Daoy (cell line): ENCODE measurements at places on chromosomes 1 and 21. TPM values are rescaled to one million over a fixed set of nuclear protein-coding genes. Genes with fewer than 3 reads are reported as not detected.

GRCh38 chr1:159218649-159219636 lies 14.3 kb downstream of the ACKR1 start:
- DNase-seq, result no peak

- DNase-seq, result no peak
These were observed 19.3 kb upstream of the C1orf21 start for GRCh38 chr1:184367427-184368038.

DNA sequence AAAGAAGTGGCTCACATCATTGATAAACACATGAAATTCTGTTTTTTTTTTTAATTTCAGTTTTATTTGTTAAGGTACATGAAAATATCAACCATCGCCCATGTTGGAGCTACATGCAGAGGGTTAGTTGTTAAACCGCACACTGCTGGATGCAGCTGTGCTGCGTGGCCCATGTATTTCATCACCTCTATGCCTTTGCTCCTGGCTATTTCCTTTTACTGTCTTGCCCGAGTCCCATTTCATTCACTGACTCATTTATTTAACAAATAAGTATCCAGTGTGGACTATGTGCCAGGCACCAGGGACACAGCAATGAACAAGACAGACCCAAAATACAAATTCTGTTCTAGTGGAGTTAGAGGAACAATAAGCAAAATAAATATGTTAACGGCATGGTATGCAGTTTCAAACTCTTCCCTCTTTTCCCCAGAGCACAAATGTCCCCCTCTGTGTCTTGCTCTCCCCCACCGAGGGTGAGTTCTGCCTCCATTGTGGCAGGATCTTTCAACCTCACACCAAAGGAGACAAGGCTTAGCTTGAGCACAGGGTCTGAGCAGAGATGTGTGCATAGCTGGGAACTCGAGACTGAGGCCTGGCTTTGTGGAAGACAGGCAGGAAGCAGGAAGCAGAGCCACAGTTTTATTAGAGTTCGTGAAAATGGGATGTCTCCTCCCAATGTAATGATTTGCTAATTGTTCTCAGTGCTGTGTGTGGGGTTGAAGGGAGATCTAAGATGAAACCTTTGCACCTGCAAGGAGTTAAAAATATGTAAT lies 44.6 kb downstream of the MAN1C1 start:
- no peak for DNase-seq

GRCh38 chr1:3055051-3055450 lies 14.0 kb upstream of the PRDM16 start:
- DNase-seq, result no peak

DNA sequence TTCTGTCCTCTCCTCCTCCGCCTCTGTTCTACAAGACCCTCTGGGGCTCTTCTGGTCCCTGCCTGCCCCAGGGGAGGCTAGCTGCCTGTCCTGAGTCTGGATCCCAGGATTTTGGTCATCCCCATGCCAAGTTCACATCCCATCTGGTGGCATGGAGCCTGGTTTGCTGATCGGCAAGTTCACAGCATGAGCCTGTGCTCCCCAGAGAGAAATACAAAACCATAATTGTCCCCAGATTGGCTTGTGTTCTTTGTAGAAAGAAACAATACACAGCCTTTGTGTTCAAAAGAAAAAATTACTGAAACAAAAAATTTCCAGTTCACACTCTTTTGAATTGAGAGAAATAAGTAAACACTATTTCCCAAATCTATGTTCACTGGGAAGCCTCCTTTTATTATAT lies 149.4 kb upstream of the ZC3H12A start:
- DNase-seq, result no peak

DNA sequence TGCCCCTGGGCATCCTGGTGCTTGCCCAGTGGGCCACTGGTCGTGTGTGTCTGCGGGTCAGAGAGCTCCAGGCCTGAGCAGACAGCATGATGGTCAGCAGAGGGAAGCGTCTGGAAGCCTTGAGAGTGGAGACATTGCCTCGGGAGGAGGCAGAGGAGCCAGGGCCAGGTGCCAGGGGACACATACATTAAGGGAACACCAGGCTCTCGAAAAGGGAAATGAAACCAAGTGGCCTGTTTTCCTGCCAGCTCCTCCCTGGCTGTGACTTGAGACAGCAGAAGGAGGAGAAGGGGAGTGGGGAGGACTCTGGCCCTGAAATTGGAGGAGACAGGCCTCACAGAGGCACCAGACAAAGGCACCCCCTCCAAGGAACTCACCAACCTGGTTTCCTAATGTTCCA lies 62.4 kb upstream of the LRP8 start:
- DNase-seq, result no peak

DNA sequence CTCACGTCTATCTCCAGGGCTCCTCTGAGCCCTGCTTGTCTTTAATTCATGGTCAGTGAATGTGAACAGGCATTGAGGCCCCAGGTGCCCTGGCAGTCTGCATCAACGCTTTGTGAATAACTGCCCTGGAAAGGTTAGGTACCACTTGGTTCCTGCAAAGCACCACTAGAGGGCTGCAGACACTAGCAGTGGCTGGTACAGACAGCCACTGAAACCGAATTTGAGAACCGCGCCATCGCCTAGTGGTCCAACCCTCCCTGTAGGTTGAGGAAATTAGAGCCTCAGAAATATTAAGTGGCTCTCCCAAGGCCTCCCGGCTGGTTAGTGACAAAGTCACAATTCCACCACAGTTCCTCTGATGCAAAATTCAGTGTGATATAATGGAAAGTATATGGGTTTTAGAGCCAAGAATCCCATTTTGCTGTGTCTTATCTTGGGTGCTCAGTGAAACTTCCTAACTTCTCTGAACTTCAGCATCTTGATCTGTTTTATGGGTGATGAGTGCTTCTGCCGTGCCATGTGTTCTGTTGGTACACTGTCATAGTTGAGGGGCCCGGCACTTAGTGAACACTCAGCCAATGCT lies 46.2 kb upstream of the BCL9 start:
- DNase-seq, result peak; percentile 72

- DNase-seq, result no peak
These were observed 40.2 kb upstream of the CAMTA1 start for GRCh38 chr1:6745073-6745472.

- no peak for DNase-seq
These were observed 64.4 kb downstream of the FAAP20 start for GRCh38 chr1:2130156-2130555.

- no peak for DNase-seq
These were observed 97.0 kb downstream of the CHRM3 start for GRCh38 chr1:239483391-239483790.

DNA sequence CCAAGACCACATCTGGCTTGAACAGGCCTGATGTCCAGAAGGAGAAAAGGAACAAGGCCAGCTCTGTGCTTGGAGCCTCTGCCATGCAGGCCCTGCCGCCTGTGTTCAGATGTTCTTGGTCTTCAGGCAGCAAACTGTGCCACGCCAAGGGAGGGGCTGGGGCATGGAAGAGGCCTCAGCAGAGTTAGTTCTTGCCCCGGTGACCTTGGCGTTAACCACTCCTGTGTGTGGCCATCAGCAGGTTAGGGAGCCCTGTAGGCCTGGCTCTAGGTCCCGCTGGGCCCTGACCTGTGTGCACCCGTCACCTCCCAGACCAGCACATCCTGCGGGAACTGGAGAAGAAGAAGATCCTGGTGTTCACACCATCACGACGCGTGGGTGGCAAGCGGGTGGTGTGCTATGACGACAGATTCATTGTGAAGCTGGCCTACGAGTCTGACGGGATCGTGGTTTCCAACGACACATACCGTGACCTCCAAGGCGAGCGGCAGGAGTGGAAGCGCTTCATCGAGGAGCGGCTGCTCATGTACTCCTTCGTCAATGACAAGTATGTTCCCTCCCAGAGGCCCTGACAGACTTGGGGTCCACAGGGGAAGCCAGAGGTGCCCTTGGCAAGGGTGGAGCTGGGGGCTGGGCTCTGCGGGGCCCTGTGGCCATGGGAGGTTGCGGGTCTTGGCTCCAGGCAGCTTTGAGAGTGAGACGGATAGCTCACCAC lies 7.1 kb downstream of the ZC3H12A start:
- DNase-seq, result peak; percentile 19

- no peak for DNase-seq
These were observed 51.4 kb downstream of the LRIG2 start for GRCh38 chr1:113124366-113124765.

- no peak for DNase-seq
These were observed 789.0 kb downstream of the PLA2G4A start for GRCh38 chr1:187617776-187618175.

Gene RSRP1
- total RNA-seq, result 39.2 and 50.6 TPM in 2 replicates

Gene FMO3
- 1.8 and 2.7 TPM in 2 replicates for total RNA-seq

Gene TGFB2
- 12.6 and 18.2 TPM in 2 replicates for total RNA-seq

Gene NTMT2
- not detected in 2 replicates for total RNA-seq

Gene NUDT4B
- 5.7 and 30.9 TPM in 2 replicates for total RNA-seq

Gene SEMA4A
- 0.29 and 0.68 TPM in 2 replicates for total RNA-seq

Gene CXADR
- total RNA-seq, result 5.1 and 7.4 TPM in 2 replicates

Gene CRNN
- total RNA-seq, result not detected in 2 replicates

Gene LCE3C
- total RNA-seq, result not detected in 2 replicates

Gene LRRC7
- 0.39 TPM in 1 of 2 replicates, not detected in the other for total RNA-seq

Gene TMEM269
- 0.03 TPM in 1 of 2 replicates, not detected in the other for total RNA-seq

Gene IFI44
- total RNA-seq, result 141 and 171 TPM in 2 replicates

Gene ETNK2
- 9.2 and 10.5 TPM in 2 replicates for total RNA-seq
